ENCODE measurements at places on chromosomes 12 and 14.

DNA sequence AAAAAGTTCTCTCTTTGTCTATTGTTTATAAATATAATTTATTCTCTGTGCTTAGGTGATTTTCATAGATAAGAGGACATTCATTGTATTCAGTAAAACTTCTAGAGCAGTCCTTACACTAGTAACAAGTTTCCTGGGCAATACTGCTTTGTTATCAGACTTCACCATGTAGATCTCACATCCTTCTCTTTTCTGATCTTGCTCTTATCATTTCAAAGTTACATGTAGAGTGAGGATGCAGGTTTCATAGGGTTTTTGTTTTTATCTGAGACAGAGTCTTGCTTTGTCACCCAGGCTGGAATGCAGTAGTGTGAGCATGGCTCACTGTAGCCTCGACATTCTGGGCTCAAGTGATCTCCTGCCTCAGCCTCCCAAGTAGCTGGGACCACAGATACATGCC lies 789.5 kb downstream of the DIO2 start:
- no peak for DNase-seq

DNA sequence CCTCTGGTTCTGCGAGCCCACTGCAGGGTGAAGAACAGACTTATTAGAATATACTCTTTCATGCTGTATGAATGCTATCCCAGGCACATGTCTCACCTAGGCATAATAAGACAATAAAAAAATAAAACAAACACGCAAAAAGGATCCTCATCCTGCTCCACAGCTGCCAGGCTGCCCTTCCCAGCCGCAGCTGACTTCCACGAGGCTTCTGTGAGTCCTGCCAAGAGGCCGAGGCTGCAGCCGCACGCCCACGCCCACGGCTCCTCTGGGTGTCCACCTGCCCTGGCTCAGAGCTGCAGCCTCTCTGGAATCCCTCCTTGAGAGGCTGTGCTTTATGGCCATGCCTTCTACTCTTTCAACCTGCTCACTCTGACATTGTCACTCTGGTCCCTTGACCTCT lies 6.9 kb downstream of the SMIM41 start:
- no peak for DNase-seq

- DNase-seq, result no peak
Observed at GRCh38 chr14:74856366-74856765, 19.6 kb downstream of the PROX2 start.

DNA sequence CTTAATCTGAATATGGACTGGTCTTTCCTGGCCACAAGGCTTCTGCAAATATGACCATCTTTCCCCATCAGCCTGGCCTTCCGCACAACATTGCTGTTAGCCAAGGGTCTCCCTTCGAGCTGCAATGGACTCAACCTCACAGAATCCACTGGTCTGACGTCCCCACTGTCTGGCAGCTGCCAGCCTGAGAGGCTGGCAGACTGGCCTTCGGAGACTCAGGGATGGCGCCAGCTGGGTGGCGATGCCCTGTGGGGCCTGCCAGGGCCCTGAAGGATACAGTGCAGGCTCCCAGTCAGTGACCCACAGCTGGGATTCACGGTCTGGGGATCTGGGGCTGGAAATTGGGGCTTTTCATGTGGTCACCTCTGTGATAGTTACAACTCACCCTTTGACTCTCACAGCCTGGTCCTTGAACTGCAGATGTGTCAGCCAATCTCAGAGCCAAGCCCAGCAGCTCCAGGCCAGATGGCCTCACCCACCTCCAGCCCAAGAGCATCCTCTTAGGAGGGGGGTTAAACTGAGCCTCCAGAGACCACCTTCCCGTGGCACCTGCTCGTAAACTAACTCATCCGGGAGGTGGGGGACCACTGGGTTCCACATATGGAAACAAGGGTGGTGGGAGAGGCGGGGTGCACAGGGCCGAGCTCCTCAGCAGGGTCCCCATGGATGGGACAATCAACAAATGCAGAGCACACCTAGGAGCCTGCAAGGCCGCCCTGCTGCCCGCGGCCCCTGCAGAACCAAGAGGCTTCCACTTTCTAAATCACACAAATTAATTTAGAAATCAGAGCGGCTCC lies 21.1 kb upstream of the C14orf180 start:
- DNase-seq, result no peak

GRCh38 chr14:94129758-94130414 lies 482 bp upstream of the IFI27L2 start:
- peak; percentile 13 for DNase-seq

DNA sequence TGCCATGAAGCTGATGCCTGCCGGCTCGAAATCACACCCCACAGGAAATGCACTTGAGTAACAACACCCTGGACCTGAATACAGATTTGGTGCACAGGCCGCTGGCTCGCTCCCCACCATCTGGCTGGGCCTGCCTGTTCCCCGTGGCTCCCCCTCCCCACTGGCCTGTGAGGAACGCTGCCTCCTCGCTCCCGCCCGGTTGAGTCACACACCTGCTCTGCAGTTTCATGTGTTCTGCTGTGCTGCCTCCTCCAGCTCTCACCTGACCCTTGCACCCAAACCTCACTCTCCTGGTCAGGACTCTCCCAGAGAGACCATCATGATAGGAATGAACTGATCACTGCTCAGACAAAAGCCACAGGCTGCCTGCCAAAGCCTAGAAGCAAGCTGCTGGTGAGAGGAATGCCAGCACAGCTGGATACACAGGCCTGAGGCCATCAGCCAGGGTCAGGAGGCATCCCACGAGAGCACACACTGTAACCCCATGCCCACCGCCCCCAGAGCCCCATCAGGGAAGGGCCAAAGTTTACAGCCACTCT lies 3.8 kb upstream of the SIVA1 start:
- no peak for DNase-seq

- no peak for DNase-seq
Observed at GRCh38 chr12:52969828-52970569, 21.1 kb downstream of the KRT18 start.

GRCh38 chr14:81427348-81428058 lies 27.4 kb upstream of the STON2 start:
- no peak for DNase-seq

DNA sequence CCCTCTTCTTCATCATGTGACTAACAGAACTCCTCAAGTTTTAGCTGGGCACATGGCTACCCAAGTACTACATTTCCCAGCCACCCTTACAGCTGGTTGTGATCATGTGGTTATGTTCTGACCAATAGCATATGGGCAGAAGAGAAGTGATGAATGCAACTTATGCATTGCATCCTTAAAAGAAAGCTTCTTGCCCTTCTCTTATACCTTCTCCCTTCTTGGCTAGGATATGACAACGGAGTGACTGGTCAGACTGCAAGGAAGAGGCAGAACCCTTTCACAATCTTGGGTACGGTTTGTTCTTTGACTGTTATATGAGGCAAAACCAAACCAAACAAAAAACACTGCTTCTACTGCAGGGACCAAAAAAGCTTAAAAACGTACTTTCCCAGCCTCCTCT lies 66.5 kb upstream of the MAX start:
- DNase-seq, result no peak

DNA sequence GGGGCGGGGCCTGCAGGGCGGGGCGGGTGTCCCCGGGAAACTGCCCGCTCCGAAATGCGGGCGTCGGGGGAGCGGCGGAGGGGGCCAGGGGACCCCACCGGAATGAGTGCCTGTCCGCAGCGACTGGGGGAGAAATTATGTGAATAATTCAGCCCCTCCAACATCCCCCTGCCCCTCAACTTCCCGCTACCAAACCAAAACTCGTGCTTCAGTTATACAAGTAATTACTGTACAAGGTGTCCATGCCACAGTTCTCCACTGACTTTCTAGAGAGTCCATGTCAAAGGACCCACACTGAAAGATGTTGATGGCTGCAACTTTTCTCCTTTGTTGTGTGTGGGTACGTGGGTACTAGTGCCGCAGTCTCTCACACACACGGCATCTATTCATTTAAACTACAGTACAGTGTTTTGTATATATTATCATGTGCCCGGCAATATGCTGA lies 414 bp upstream of the CDK17 start:
- no peak for DNase-seq

- no peak for DNase-seq
Observed at GRCh38 chr12:122097927-122098756, 19.6 kb downstream of the MLXIP start.

DNA sequence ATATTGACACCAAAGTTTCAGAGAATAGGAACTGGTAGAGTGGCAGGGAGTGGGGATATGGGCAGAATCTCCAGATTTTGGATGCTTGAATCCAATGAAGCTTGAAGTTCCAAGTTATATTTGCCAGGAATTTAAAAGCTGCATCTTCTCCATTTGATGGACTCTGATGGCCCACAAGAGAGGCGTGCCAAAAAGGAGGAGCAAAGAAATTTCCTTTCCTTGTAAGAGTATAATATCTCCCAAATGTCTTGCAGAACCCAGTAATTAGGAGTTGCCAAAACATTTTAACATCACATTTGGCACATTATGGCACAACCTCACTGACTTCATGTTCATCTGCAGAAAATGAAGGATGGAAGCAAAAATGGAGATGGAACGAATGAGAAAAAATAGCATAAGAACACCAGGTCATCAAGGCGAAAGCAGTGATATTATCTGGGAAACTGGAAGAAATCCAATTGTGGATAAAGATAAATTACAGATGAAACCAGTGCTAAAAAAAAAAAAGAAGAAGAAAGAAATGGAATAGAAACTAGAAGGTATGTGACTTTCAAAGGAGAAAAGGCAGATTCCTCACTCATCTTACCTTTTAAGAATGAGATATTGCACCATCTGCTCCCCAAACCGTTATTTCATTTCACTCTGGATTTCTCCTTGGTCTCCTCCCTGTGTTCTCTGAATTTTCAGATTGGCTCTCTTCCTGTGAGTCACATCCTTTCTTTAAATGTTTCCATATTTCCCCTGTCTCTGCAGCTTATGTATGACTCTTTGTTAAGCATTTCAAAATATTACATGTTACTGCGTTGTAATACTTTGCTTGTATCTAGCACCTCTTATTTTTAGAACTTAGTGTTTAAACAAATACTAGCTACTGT lies 13.5 kb upstream of the FLRT2 start:
- DNase-seq, result no peak

GRCh38 chr12:22250762-22251161 lies 83.7 kb downstream of the ST8SIA1 start:
- DNase-seq, result no peak

DNA sequence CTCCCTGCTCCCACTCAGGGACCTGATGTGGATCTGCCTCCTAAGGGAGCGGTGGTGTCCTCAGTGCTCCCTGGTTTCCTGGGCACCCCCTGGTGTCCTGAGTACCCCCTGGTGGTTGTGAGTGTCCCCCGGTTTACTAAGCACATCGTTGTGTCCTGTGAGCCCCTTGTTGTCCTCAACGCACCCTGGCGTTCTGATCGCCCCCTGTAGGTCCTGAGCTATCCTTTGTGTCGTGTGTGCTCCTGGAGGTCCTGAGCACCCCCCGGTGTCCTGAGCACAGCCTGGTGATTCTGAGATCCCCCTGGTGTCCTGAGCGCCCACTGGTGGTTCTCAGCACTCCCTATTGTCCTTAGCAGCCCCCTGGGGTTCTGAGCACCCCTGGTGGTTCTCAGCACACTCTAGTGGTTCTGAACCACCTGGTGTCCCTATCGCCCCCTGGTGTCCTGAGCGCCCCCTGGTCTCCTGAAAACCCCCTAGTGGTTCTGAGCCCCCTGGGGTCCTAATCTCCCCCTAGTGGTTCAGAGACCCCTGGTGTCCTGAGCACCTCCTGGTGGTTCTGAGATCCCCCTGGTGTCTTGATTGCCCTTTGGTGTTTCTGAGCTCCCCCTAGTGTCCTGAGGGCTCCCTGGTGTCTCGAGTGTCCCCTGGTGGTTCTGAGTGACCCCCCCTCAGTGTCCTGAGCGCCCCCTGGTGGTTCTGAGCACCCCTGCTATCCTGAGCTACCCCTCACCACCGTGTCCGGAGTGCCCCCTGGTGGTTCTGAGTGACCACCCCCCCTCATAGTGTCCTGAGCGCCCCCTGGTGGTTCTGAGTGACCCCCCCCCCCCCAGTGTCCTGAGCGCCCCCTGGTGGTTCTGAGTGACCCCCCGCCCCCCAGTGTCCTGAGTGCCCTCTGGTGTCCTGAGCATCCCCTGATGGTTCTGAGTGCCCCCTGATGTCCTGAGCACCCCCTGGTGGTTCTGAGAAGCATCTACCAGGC lies 615.1 kb downstream of the TMEM121 start:
- peak; percentile 40 for DNase-seq

GRCh38 chr12:74431801-74432200 lies 105.8 kb upstream of the ATXN7L3B start:
- DNase-seq, result no peak

GRCh38 chr14:73231981-73232851 lies 5.1 kb upstream of the PAPLN start:
- no peak for DNase-seq

DNA sequence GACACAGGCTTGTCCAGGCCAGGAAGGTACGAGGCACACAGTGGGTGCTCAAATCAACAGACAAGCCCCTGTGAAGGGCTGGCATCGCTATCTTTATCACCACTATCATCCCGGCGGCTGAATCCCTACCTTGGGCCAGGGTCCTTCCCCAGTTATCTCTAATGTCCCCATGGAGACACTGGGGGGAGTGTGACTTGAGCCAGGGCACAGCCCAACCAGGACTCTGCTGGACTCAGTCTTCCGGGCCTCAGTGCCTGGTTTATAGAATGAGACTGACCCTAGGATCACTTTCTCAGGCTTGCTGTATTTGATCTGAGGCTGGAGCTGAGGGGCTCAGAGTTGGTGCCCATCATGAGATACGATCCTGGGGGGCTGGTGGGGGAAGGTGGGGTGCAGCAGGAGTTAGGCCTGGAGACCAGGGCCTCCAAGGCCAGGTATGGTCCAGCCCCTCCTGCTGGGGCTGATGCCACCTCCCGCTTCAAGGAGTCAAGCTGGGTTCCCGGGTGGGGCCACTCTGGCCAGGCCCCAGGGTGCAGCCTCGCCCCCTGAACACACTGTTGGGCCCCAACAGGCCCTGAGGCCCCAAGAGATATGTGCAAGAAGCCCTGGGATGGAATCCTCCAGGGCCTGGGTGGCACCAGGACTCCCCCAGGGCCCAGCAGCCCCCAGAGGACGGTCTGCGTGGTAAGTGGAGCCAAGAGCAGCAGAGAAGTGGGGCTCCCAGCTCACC lies 11.8 kb downstream of the BEGAIN start:
- no peak for DNase-seq

- no peak for DNase-seq
Observed at GRCh38 chr12:47987411-47988072, 16.7 kb downstream of the COL2A1 start.

- no peak for DNase-seq
Observed at GRCh38 chr12:47206450-47207339, 126.9 kb upstream of the AMIGO2 start.

- DNase-seq, result no peak
Observed at GRCh38 chr12:101832030-101832429, 1.3 kb upstream of the GNPTAB start.

DNA sequence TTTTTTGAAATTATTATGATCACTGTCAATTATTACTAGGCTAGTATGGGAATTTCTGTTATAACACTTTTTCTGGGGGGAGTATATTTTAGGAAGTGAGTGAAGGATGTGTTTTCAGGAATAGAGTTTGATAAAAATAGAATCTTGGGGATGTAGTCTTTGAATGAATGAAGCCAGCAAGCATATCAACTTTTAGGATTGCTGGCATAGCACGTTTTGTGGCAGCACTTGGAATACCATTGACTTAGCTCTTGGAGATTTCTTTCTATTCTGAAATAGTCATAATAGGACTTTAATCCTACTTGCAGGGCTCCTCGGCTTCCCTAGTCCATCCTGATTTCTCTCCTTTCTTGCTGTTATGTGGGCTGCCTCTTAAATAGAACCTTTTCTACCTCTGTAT lies 141.6 kb downstream of the DACT1 start:
- no peak for DNase-seq

Data from activated naive CD4-positive, alpha-beta T cell treated with Interleukin-2 at 50 U/mL for 16 hours (primary cell).